ENCODE measurements at places on chromosomes 1 and 21. TPM values are rescaled to one million over a fixed set of nuclear protein-coding genes. Genes with fewer than 3 reads are reported as not detected.

DNA sequence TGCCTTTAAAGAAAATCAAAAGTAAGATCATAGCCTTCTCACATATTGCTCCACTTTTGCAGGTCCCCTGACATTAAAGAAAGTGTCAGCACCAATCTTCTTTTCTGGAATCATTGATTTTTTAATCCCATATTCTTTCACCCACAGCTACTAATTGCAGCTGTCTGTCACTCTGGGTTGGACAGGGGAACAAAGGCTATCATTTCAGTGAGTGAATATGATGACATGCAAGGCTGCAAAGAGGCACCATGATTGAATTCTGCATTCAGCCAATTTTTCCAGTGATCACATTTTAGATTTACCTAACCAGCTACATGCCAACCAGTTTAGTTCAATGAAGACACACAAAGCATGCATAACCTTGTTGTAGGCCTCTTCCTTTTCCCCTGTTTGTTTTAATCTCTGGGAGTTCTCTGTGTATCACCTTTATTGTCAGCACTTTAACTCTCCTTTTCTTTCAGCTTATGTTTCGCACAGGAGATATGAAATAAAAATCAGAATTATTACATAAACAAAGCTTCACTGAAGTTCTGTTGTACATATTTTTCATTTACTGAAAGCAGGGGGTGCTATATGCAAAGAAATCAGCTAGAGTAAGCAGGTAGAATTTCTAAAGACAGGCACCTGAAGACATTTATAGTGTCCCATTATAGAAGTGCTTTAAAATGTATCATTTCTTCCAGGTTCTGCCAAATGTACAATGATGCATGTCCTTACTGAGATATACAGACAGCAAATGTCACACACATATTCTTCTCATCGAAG lies 584.8 kb downstream of the PLA2G4A start:
- ATAC-seq, result no peak

GRCh38 chr1:50462964-50463363 lies 39.7 kb upstream of the DMRTA2 start:
- ATAC-seq, result no peak

HSPB7 gene
- total RNA-seq, result 0.11 TPM

RGS8 gene
- 31.5 TPM for total RNA-seq
